ENCODE measurements at places on chromosomes 1 and 21.

DNA sequence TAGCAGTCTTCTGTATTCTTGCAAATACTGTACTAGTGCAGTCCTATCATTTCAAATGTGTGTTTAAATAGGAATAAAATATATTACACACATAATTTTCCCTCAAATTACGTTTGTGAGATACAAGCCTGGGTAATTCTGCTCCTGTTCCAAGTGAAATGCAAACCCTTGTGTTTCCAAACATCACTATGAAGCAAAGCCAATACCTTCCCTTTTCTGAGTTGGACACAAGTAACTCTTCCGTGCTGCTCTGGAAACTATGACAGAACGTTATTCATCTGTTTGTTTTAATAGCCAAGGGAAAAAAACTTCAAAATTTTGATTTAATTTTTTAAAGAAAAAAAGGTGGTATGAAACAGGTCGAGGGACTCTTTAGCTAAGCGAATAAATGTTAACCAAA, 73.7 kb upstream of the UBE2U start:
- DNase-seq: no peak

- no peak for DNase-seq
Observed at GRCh38 chr1:4060850-4061249, 160.8 kb upstream of the C1orf174 start.

DNA sequence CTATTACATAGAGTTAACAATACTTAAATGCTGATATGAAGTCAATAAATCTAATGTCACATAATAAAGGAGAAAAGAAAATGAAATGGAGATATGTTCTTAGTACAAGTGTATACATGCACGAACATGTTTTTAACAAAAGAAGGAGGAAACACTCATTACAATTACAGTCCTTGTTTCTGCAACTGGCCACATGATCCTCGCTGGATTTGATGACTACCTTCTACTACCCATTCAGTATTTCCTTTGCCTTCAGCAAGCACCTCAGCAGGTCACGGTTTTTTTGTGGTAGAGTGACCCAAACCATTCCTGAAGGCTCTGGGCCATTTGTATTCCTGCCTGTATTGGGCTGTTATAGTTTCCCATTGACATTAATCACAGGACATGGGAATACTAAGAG, 172.8 kb upstream of the CXADR start:
- DNase-seq: no peak

DNA sequence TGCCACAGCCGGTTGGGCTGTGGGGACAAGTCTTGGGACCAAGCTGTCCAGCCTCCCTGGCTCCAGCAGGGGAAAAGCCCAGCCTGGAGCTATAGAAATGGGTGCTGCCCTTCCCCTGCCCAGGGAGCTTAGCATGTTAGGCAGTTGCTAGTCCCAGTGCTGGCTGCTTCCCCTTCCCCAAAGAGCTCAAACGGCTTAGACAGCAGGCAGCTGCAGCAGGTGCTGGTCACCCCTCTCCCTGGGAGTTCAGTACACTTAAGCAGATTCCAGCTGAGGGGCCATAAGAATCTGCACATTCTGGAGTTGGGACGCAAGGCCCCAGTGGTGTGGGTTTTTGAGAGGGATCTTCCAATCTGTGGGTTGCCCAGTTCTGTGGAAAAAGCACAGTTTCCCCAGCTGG, 11.1 kb upstream of the REG4 start:
- no peak for DNase-seq

DNA sequence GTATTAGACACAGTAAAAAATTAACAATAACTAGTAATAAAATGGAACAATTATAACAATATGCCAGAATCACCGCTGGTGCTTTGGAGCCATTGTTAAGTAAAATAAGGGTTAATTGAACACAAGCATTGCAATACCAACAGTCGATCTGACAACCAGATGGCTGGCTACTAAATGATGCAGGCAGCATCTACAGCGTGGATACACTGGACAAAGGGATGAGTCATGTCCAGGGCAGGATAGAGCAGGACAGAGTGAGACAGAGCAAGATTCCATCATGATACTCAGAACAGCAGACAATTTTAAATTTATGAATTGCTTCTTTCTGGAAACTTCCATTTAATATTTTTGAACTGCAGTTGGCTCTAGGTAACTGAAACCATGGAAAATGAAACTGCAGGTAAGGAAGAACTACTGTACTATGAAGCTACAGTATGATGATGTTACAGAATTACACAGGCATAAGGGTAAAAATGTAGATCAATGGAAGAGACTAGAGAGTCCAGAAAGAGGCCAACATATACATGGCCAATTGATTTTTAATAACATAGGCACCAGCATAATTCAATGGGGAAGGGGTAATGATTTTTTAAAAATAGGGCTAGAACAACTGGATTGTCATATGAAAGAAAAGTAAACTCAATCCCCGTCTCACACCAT, 168.7 kb downstream of the RRAGC start:
- DNase-seq: no peak

GRCh38 chr1:224554620-224555259, 61.4 kb upstream of the CNIH3 start:
- no peak for DNase-seq

GRCh38 chr1:115656461-115657077, 14.8 kb downstream of the VANGL1 start:
- DNase-seq: no peak

DNA sequence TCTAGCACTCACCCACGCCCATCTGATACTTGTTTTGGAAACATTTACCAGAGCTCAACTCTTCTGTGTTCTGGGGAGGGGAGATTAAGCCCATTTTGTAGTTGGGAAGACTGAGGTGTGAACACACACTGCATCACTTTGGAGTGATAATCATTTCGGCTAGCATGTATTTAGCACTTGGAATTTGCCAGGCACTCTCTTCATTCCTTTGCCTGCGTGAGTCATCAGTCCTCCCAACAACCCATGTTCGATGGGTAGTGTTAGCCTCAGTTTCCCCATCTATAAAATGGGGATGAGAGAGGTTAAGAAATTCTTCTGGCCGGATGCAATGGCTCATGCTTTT, 182.8 kb upstream of the TMEM51 start:
- DNase-seq: no peak

GRCh38 chr1:13860031-13860430, 160.0 kb downstream of the PRDM2 start:
- DNase-seq: no peak

DNA sequence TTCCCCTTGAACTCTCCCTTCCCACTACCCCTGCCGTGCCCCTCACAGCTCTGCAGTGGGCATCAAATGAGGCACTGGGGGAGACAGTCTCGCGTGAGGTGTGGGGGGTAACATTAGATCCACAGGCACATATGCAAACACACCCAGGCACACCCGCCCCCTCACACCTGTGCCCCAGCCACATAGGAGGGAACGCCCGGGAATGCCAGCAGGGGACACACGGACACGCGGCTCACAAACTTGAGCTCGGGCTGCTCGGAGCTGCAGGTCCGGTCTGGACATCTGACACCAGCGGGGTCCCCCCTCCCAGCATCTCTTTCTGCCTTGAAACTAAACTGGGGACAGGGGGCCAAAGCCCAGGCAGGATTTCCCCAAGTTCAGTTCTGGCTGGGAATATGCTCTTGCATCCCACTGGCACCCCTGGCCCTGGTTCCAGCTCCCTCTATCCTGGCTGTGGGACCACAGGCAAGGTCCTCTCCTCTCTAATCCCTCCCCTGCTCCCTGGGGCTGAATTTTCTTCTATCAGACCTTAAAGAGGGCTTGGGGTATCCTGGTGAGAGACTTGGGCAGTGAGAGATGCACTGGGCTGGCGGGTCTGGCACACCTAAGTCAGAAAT, 30.6 kb downstream of the CDCP2 start:
- DNase-seq: no peak

DNA sequence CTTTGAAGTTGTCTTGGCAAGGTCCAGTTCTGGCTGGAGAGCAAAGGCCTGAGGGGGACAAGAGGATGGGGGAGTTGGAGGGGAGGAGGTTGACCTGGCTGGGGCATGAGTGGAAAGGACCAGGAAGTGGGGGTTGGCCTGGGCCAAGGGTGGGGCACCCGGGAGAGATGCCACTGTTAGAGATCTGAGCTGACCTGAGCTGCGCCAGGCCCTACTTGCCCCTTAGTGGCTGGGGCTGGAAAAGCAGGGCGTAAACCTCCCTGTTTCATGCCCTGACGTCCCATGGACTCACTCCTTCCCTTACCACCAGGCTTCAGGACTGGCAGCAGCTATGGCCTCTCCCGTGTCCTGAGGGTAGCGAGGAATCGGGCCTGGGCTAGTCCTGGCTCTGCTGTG, 16.9 kb downstream of the FAAH start:
- DNase-seq: no peak

- DNase-seq: no peak
Observed at GRCh38 chr1:77704736-77705135, 22.3 kb upstream of the ZZZ3 start.

DNA sequence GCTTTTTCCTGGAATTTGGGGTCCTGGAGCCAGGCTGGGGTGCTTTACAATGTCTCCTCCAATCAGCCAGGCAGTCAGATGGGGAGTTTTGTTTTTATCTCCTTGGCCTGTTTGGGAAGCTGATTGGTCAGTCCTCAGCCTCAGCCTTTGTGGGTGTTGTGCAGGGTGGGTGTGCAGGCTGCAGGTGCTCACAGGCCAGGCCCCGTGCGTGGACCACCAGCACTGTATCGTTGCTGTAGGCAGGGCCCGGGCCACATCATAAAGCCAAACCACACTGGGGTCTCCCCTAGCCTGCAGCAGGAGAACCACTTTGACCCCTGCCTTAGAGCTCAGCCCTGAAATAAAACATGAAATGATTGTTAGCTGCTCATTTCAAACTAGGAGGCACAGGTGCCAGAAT, 8.6 kb downstream of the PRDM16 start:
- DNase-seq: no peak

- DNase-seq: no peak
Observed at GRCh38 chr1:214708321-214708955, 105.4 kb downstream of the CENPF start.

GRCh38 chr1:209291715-209292114, 291.8 kb upstream of the CAMK1G start:
- DNase-seq: no peak

- no peak for DNase-seq
Observed at GRCh38 chr1:204706838-204707509, 21.4 kb upstream of the LRRN2 start.

- no peak for DNase-seq
Observed at GRCh38 chr1:171583591-171584201, 38.3 kb upstream of the MYOCOS start.

GRCh38 chr1:7808253-7808844, 24.3 kb downstream of the PER3 start:
- DNase-seq: no peak

DNA sequence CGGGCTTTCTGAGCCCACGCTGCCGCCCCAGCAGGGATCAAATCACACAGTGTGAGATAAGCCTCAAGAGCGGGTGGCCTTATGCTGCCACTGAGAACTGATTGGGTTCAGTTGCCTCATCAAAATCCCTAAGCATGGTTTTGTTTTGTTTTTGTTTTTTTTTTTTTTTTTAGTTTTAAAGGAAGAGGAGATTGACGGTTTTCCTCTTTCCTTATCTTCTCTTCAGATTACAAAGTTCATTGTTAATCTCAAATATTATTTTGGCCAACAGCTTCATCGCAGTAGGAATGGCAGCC, 651 bp downstream of the COA6 start:
- DNase-seq: no peak

DNA sequence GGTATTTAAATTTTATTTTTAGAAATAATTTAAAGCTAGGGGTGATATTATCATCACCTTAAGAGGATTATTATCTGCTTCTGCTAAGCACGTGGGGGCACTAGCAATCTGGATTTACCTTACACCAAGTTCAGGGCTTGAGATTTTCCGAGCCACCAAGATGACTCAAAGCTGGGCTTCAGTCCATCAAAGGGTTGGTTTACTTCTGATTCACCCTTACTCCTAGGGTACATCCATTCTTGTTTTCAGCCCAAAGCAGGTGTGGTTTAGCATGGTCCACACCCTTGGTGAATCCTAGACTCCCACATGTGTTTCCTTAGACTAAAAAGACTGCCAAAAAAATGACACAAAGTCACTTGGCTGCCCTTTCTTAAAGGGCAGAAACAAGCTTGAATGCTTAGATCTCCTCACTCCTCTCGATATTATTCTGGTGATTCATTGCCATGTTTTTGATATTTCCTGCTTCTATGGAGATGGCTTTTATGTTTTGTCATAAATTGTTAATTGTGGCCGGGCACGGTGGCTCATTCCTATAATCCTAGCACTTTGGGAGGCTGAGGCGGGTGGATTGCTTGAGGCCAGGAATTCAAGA, 9.8 kb upstream of the PRSS38 start:
- no peak for DNase-seq

DNA sequence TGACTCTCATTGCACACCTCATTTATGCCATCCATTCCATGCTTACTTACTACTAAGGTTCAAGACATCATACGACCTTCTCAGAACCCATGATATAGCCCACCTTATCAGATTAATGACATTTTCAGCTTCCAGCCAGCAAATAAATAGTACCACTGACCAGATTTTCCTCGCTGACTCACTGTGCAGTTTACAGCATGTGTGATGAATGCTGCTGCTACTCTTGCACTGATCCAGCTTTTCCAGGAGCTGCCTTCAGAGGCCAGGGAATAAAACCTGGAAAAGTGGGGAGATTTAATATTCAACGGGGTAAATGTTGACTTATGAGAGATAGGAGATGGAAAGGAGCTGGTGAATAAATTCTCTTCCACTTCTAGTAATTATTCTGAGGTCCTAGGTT, 247.1 kb downstream of the COL11A1 start:
- DNase-seq: no peak

DNA sequence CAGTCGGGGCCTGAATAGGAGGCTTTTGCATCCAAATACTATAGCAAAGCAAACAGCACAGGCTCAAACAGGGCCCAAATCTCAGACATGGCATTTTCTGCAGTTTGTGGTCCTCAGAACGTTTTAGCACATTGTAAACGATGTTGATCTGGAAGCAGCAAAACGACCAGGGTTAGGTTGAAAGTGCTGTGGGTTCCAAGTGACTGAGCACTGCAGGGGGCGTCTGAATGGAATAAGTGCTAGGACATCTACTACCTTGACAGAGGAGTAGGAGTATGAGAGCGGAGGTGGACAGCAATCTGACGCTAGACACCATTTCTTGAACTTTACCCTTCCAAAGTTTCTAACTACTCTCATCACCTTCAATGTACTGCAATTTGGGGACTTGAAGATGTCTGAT, 214.9 kb downstream of the BARHL2 start:
- DNase-seq: no peak

GRCh38 chr1:209667708-209668107, 7.5 kb upstream of the G0S2 start:
- DNase-seq: no peak

- DNase-seq: no peak
Observed at GRCh38 chr1:114367810-114368209, 143.2 kb downstream of the TRIM33 start.

DNA sequence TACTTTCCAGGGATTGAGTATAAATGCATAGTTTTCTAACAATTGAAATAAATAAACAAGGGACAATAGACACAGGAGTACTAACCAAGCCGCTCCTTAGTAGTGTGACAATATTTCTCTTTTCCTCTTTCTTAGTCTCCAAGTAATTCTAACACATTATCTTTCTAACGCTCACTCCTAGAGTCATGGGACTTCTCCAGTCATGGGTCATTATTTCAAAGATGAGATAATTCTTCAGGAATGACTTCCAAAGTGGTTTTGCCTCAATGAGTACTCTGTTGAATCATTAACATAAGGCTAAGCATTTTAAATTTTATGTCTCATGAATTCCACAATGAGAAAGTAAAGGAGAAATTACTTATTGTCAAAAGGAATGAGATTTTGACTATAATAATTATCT, 605.8 kb upstream of the ADAMTS5 start:
- no peak for DNase-seq

GRCh38 chr1:64917328-64917861, 49.0 kb downstream of the JAK1 start:
- DNase-seq: no peak

Measured in stimulated activated CD8-positive, alpha-beta memory T cell treated with anti-CD3 and anti-CD28 coated beads, Interleukin-4, amount 100 ng/mL, for 1 hour (primary cell).